Mammary epithelial cell (primary cell): ENCODE measurements at places on chromosomes 1 and 21.

DNA sequence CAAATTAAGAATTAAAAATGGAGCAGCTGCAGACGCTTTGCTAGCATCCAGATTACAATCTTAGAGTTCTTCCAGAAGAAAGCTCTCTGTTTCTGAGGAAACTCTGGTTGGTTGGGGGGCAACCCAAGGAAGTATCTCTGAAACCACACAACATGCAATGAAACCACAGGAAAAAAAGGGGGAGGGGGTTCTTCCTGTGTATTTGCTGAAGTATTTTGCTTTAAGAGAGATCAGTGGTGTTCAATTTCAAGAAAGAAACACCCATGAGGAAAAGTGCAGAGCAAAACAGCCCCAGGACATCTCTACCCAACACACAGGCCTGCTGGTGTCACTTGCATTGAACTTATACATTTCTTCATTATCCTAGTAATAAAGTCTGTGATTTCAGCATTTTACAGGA lies 19.7 kb upstream of the TIAM1 start:
- no peak for DNase-seq

DNA sequence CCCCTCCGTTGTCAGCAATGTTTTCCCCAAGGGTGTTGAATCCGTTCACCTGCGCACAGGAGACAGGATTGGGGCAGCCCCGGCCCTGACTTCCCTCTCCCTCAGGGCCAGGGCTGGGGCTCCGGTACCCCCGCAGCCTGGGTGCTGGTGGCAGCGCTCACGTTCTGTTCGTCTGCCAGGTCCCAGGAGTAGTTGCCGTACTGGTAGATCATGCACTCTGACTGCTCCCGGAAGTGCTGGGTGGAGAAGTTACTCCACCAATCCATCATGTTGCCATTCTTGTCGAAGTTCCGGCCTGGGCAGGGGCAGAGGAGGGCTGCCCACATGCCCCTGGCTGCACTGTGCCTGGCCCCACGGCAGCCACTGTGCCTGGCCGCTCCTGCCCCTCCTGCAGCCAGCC lies 6.1 kb downstream of the PRXL2B start:
- no peak for DNase-seq

DNA sequence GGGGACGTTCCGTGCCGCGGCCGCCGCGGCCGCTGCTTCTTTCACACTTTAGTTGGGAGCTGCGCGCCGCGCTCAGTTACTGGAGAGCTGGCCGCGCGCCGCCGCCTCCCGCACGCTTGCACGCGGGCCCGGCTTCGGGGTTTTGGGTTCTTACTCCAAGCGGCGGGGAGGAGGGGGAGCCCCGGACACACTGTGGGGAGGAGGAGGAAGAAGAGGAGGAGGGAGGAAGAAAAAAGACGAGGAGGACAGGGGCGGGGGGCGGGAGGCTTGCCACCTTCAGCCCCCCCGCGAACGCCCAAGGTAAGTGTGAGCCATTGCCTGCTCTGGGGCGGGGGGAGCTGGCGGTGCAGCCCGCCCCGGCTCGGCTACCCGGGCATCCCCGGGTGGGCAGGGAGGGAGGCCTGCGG lies 243 bp downstream of the C1orf21 start:
- DNase-seq: no peak

DNA sequence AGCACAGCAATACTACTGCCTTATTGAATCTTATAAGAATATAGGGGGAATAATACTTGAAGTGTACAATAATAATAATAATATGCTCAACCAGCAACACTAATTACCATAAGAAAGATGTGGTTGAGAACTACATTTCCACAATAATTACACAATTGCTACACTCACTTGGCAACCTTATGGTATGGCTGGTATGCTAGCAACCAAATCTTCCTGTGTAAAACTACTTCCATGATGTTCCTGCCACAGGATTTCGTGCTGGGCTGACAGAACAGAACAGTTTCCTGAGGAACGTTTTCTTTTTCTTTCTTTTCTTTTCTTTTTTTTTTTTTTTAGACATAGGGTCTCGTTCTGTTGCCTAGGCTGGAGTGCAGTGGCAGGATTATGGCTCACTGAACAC lies 50.6 kb downstream of the KIF26B start:
- no peak for DNase-seq

GRCh38 chr1:1236945-1237873 lies 5.2 kb downstream of the B3GALT6 start:
- DNase-seq: no peak

- DNase-seq: no peak
These were observed 80.2 kb downstream of the VPS13D start for GRCh38 chr1:12309783-12310742.

- no peak for DNase-seq
These were observed 448.5 kb downstream of the NUF2 start for GRCh38 chr1:163770265-163770664.

DNA sequence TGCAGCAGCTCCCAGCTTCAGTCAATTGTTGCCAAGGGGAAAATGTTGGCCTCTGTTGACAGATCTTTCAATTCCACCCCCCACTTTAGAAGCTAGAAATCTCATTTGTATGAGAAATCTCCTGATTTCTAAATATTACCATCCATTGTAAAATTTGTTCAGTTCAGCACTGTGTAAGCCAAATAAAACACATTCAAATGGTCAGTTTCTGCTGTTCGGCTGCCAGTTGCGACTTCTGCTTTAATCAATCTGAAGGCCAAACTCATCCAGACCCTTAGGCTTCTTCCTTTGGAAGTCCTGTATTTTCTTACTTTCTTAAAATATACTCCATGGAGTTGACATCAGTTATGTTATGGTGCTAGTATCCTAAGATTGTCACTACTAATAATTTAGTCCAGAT lies 281.2 kb upstream of the ZRANB2 start:
- DNase-seq: no peak

- no peak for DNase-seq
These were observed 11.9 kb downstream of the SLC45A1 start for GRCh38 chr1:8329858-8330257.

DNA sequence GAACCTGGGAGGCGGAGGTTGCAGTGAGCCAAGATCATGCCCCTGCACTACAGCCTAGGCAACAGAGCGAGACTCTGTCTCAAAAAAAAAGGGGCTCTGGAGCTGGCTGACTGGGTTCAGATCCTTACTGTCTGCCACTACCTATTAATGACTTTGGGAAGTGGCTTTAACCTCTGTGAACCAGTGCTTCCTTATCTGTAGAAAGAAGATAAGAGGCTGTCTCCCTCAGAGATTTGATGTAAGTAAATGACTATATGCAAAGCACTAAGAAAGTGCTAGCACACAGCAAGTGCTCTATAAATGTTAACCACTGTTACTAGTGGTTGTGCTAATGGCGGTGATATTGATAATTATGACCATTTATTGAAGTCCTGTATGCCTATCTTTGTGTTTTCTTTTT lies 94.6 kb downstream of the VPS13D start:
- no peak for DNase-seq

GRCh38 chr1:162629651-162630050 lies 2.6 kb upstream of the DDR2 start:
- DNase-seq: no peak

GRCh38 chr21:45347712-45348499 lies 57.1 kb upstream of the COL18A1 start:
- DNase-seq: no peak

GRCh38 chr1:229716069-229716468 lies 90.0 kb downstream of the URB2 start:
- peak; percentile 19 for DNase-seq

DNA sequence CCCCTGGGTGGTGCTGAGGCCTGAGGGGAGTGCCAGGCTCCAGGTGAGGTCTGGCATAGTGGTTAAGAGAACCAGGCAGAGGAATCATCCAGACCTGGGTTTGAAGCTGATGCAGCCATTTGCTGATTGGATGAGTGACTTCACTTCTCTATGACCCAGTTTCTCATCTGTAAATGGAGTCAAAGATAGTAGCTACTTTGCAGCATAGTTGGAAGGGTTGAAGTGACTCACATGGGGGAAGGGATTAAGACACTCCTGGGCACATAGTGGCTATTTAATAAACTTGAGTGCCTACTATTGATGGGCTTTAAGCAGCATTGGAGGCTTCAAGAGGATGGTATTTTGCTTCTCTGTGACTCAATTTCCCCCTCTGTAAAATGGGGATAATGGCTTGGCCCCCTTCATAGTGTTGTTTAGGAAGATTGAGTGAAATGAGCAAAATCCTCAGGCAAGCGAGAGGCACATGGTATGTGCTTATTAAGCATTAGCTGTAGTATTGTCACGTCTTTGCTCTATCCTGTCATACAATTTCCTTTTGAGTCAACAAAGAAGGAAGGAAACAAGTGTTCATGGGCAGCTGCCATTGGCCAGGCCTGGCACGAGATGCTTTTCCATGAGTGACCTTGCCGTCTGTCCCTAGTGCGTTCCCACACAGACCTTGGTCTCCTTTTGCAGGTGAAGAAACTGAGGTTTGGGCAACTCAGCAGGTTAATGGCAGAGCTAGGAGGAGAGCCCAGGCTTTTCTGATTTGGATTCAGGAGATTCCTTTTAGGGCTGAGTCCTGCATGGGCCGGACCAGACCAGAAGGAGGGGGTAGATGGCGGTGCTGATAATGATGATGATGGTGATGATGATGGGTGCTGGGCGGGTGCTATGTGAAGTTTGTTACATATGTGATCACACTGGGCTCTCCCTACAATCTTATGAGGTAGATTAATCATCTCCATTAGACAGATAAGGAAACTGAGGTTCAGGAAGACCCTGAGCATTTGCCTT lies 131.1 kb upstream of the WNT4 start:
- no peak for DNase-seq

- DNase-seq: no peak
These were observed 15.4 kb downstream of the NOL9 start for GRCh38 chr1:6538956-6539355.

GRCh38 chr1:208202333-208202995 lies 41.7 kb downstream of the PLXNA2 start:
- no peak for DNase-seq

- DNase-seq: no peak
These were observed 11.3 kb upstream of the SEC16B start for GRCh38 chr1:177981200-177981599.

DNA sequence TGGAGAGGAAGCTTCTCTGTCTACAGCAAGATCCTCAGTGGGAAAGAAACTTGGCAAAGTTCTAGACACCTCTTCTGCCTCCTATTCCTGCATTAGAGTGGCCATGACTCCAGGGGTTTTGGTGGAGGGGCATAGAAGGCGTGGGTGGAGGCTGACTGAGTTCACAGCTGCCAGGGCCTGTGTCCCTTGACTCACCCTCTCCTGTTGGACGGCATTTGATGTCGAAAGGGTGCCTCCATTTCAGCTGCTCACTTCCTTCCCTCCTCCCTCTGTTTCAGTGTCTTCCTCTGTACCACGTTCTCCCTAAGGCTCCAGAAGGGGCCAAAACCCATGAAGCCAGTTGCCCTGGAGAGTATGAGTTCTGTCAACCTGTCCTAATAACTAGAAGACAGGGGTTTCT lies 632 bp downstream of the TMEM79 start:
- DNase-seq: peak; percentile 69
